ENCODE measurements at places on chromosomes 12 and 14. TPM values are rescaled to one million over a fixed set of nuclear protein-coding genes. Genes with fewer than 3 reads are reported as not detected.

- DNase-seq, result no peak
These were observed 16.1 kb downstream of the PLEK2 start for GRCh38 chr14:67395876-67396189.

Gene VWF
- 0.10 TPM for total RNA-seq

- DNase-seq, result no peak
These were observed 13.4 kb upstream of the KLHL42 start for GRCh38 chr12:27766587-27766986.

GRCh38 chr14:80988735-80989429, 33.5 kb downstream of the TSHR start:
- no peak for DNase-seq

Gene NPFF
- total RNA-seq, result not detected

DNA sequence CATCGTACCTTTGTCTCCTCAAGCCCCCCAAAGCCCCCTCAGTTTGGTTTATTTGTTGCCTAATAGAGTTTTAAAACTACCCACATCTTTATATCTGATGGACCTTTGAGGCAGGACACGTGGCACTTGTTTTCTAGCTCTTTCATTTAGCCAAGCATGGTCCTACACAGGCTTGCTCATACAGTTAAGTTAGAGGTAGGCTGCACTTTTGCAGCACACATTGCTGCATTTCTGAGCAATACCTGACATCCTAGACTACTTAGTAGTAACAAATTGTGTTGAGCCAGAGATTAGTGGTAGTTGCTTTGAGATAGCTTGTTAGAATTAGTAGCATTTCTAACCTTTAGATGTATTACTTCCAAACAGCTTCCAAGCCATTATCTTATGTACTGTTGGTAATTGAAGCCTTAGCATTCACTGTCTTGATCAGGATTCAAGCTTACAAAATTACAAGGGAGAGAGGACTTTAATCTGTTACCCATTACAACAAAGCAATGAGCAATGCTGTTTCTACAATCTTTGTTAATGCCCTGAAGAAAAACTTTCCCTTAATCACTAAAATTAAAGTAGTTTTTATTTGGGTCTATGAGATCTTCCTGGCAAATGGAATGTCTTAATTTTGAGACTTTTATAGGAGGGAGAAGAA, 96.6 kb downstream of the WNK1 start:
- DNase-seq, result no peak

GRCh38 chr14:103121846-103122584, 1.2 kb upstream of the TNFAIP2 start:
- peak; percentile 44 for DNase-seq

- no peak for DNase-seq
These were observed 350.5 kb upstream of the OR4E1 start for GRCh38 chr14:22024137-22024536.

DNA sequence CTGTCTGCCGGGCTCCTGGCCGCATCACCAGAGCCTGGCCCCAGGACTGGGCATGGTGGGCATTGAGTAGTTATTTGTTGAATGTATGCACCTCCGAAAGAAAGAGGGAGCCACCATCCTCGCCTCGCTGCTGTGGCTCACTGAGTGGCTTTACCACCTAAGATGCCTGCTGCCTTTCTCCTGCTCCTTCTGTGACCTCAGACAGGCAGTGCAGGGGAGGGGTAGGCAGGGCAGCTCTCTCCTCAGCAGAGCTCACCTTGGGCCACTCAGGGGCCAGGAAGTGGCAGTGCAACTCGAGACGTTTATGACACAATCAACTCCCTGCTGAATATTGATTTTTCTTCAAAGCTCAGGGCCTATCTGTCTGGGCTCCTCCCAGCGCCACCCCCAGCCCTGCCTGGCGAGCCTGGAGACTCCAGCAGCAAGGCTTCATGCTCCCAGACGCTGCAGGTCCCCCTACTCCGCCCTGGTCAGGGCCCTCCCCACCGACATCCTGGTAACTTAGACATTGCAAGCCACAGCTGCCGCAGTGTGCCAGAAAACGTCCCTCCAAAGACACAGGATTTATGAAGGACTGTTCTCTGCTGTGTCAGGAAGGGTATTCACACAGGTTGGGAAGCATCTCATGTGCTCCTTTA, 84.3 kb upstream of the DIO3 start:
- DNase-seq, result peak; percentile 53

Gene TIMM9
- total RNA-seq, result 37.9 TPM

- DNase-seq, result no peak
These were observed 179.9 kb upstream of the TBX3 start for GRCh38 chr12:114863911-114864310.

- DNase-seq, result no peak
These were observed 15.0 kb upstream of the SERPINA1 start for GRCh38 chr14:94403312-94403932.
